ENCODE measurements at places on chromosomes 1 and 21.
A peak's percentile ranks its signal among the peaks of the same experiment; 100 is the strongest.

DNA sequence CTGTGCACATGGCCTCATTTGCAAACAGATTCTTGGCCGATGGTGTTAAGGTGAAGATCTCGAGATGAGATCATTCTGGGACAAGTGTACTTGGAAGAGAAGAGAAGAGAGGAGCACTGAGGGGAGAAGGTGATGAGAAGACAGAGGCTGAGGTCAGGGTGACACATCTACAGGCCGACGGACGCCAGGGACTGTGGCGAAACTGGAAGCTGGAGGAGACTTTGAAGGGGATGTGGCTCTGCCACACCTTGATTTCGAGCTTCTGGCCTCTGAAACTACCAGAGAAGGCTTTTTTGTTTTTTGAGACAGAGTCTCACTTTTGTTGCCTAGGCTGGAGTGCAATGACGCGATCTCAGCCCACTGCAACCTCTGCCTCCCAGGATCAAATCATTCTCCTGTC is 137.5 kb upstream of the TMEM51 start:
- no peak for DNase-seq

DNA sequence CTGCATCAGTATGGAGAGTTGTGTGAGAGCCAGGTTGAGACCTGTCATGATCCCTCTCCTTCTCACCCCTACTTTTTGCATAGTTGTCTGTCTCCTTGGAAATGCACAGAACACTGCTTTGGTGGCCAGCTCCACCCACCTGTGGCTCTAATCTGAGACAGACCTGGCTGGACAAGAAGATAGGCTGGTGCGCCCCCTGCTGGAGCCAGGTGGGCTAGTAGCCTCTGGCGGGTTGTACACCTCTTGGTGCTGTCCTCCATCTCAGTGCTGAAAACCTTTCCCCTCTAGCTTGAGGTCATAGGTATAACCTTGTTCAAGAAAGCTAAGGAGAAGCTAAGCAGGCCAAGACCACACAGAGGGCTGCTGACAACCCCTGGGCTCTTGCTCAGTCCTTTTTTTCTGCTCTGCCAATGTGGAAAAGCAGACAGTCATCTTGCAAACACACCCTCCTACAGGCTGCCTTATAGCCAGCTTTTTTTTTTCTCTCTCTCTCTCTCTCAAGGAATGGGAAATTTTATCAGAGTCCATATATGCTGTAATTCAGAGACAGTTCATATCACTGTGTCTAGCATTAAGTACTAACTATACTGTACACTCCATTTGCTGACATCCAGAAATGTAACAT is 58.8 kb upstream of the SPATA6 start:
- DNase-seq: peak; percentile 51

DNA sequence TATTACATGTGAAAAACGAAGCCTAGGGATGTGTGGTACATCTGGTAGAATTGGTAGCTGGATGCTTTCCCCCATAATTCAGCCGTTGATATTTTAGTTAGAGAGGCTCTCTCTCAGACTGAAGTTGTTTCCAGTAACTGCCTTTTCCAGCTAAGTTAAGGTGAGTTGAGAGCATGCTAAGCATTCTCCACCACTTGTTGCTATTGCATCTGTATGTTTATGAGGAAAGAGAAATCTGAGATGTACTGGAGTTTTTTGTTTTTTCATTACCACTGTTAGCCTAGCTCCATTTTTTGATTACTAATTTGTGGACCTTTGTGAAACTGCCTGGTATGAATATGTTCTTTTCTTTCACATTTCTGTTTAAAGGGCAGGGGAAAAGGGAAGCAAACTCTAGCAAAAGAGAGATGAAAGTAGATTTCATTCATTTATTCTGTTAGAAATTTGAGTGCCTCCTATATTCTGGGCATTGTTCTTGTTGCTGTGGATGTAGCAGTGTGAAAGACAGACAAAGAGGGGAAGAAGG is 189.9 kb upstream of the CACYBP start:
- DNase-seq: no peak

DNA sequence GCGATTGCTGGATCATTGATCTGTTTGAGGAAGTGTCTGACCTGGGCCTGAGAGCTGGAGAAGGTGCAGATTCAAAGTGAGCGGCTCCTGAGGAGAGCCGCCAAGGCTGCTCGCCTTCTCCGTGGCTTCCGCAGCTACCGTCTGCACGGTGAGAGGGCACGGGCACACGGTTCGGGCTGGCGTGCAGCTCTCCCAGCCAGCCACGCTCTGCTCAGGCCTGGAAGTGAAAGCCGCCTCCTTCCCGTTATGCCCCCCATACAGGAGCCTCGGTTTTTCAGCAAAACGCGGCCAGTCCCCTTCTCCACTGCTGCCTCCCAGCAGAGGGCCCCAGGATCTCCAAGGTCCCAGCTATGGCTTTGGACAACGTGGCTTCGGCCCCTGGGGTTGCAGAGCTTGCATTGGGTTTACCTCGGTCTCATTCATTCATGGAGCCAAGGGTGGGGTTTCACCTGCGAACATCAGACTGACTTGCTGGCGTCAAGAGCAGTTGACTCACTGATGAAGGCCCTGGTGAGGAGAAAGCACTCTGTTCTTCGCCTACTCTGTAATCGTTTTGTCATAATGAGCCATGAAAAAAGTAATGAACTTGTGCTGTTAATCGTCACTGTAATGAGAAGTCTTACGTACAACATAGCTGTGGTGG is 24.4 kb upstream of the PDXK start:
- no peak for DNase-seq

GRCh38 chr1:39896909-39897685 is 4.6 kb downstream of the MYCL start:
- no peak for DNase-seq

- no peak for DNase-seq
Observed at GRCh38 chr1:108848806-108849205, 8.1 kb downstream of the AKNAD1 start.
